ENCODE measurements at places on chromosomes 1 and 21. TPM values are rescaled to one million over a fixed set of nuclear protein-coding genes. Genes with fewer than 3 reads are reported as not detected.

The LRRC71 gene
- total RNA-seq: 0.13 TPM

The MAN1C1 gene
- total RNA-seq: 8.9 TPM

The PLA2G2D gene
- not detected for total RNA-seq

The ZBTB8A gene
- total RNA-seq: 6.2 TPM

The PLA2G4A gene
- 130 TPM for total RNA-seq

All from aortic smooth muscle cell (primary cell).